HAP-1 (cell line): ENCODE measurements at places on chromosomes 1 and 21.

- no peak for DNase-seq
Observed at GRCh38 chr1:205880923-205881322, 31.0 kb upstream of the PM20D1 start.

DNA sequence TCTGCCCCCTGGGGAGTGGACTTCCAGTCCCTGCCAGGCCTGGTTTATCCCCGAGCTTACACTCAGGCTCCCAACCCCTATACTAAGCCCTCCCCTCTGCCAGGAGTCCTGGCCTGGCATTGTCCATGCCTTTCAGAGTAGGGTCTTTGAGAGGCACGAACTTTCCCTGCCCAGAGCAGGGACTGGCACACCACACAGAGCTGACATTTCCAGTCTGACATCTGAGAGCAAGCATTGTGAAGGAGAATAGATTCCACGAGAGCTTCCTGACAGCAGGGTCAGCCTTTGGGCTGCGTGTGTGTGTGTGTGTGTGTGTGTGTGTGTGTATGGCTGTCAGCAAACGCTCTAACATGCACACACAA is 59.5 kb upstream of the LAPTM5 start:
- DNase-seq, result no peak

DNA sequence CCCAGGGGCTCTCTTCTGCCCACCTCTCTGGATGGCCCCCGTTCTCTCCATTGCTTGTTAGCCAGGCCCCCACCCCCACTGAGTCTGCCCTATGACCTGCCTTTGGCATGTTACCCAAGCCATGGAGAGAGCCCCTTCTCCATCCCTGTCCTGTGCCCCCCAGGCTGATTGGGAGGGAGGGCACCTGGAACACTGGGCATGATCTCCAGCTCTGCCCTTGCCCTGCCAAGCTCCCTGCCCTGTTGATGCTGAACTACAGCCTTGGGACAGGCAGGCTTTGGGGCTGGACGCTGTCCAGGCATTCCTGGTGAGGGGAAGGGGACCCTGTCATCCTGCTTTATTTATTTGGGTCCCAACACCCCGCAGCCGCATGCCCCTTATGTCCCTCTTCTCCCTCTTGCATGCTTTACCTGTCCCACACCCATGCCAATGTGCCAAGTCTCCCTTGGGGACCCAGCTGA is 10.7 kb downstream of the TRIM46 start:
- no peak for DNase-seq

- no peak for DNase-seq
Observed at GRCh38 chr1:177952249-177952648, 17.6 kb downstream of the SEC16B start.

- no peak for DNase-seq
Observed at GRCh38 chr1:183029591-183030000, 6.4 kb downstream of the LAMC1 start.

- no peak for DNase-seq
Observed at GRCh38 chr21:41583274-41583790, 75.4 kb upstream of the TMPRSS2 start.

DNA sequence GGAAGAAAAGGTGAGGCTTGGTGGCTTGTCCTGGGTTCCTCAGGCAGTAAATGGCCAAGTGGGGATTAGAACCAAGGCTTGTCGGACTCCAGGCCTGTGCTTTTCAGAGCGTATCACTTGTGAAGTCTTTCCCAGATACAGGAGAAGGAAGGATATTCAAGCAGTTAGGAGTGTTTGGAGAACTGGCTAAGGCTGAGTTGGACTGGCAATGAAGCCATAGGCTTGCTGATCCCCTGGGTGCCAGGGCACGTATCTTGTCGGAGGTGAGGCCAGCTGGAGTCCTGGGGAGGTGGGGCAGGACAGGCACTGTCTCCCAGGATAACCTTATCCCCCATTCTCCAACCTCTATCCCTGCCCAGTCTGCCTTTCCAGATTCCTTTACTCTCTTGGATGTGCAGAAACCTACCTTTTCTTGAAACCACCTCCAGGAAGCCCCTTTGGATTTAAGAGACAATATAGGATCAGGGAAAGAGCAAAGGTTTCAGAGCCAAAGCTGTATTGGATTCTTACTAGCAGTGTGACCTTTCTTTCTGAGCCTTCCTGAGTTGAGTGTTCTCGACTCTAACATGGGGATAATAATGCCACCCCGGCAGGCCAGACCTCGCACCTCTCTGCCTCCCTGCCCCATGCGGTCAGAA is 18.2 kb downstream of the WNT4 start:
- DNase-seq, result no peak

GRCh38 chr1:24890887-24891286 is 39.2 kb downstream of the RUNX3 start:
- DNase-seq, result no peak

GRCh38 chr1:214665606-214666110 is 62.7 kb downstream of the CENPF start:
- no peak for DNase-seq

DNA sequence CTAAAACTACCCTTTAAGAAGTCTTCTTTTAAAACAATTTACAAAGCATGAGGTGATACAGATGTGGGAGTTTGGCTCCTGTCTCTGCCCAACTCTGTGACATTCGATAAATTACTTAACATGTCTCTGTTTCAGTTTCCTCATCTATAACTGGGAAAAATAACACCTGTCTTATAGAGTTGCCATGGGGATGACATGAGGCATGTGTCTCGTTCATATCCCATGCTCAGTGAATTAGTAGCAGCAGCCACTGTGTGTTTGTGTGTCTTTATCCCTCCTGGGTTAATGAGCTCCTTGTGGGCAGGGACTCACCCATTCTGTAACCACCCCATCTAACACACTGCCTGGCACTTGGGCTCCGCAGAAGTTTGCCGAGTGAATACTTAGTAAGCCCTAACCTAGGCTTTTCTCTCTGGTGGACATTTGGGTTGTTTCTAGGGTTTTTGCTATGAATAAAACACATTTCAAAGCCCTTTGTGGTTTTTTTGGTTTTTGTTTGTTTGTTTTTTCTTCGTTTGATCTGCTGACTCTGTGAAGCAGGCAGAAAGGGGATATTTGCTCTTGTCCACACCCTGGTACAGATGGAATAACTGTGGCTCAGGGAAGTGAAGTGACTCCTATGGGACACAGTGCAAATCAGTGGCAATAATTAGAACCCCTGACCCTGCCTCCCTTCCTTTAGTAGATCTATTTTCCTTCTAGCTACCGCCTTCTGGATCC is 797 bp upstream of the KCNJ9 start:
- no peak for DNase-seq

- no peak for DNase-seq
Observed at GRCh38 chr1:196623079-196623478, 14.8 kb upstream of the KCNT2 start.

DNA sequence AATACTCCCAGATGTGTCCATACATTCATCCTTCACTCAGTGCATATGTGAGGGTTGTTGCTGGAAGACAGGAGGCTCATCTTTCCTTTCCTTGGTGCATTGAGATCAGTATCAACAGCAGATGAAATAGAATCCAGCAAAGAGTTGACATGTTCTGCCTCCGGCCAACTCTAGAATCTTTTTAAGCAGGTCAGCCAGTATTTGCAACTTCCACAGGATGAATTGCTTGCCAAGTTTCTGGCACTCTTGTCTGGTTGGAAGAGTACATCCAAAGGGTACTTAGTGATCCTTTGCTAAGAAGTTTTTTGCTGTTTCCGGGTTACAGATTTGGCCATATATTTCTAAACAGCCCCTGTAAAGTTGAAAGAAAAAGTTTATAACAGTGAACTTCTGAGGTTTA is 21.1 kb downstream of the SYNC start:
- DNase-seq, result no peak

DNA sequence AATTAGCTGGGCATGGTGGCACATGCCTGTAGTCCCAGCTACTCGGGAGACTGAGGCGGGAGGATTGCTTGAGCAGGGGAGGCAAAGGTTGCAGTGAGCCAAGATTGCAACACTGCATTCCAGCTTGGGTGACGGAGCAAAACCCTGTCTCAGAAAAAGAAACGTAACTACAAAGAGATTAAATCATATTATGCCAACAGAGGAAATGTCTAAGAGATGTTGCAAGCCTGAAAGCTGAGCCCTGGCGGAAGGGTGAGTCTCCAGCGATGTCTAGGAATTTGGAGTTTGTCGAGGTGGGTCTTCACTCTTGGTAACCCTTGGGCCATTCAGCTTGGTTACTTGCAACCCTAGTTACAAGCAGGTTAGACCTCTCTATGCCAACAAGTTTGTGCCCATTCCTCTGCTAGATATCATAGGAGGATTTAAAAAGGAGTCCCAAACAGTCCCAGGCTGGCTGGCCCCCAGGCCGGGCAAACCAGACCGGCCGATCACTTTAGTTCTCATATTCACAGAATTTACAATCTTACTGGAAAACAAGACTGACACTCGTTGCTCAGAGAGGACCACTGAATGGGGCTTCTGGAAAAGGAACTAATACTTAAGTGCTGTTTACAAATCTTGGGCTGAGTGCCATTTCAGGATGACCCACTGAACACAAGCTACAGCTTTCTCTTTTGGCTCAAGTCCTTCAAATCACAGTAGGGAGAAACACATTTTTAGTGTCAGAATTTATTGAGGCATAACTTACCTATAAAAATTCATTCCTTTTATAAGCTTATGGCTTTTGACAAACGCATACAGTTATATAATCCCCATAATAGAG is 27.1 kb downstream of the SLC30A1 start:
- DNase-seq, result no peak

- DNase-seq, result no peak
Observed at GRCh38 chr1:201080135-201080534, 32.1 kb downstream of the CACNA1S start.

DNA sequence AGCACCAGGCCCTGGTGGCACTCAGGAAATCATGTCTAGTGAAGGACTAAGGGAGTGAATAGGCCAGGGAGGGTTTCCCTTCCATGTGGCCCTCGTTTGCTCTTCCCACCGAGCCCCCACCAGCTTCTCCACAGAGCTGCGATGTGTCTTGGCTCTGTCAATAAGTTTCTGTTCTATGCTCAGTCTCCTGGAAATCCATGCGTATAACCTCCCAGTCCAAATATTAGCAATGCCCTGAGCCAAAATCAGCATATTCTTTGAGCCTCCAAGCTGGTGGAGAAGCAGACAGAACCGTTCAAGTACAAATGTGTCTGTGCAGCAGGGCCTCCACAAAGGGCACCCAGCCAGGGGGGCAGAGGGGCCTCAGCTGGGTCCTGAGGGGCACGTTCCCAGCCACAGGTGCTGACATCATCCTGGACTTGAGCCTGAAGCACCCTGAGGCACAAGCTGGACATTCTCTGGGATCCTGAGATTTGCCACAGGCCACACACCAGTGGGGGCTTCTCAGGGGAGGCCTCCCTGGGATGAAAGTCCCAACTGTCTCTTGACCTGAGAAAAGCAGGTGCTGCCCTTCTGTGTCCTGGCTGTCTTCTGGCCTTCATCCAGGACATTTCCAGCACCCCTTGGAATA is 350.5 kb upstream of the VAMP3 start:
- peak; percentile 2 for DNase-seq

- DNase-seq, result no peak
Observed at GRCh38 chr1:117605164-117605773, 579 bp upstream of the TENT5C start.

DNA sequence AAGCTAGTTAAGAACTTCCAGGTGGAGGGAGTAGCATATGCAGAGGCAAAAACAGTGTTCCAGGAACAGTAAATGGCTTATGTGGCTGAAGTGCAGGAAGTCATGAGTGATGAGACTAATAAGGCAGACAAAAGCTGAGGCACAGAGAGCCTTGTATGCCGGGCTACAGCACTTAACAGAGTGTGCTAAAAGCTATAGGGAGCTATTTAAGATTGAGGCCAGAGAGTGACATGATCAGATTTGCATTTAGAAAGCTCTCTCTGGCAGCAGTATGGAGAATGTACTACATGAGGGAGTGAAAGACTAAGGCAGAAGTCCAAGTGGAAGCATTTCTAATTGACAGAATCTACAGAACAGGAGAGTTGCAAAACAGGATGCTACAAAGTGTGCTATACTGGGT is 38.6 kb downstream of the WASF2 start:
- no peak for DNase-seq

DNA sequence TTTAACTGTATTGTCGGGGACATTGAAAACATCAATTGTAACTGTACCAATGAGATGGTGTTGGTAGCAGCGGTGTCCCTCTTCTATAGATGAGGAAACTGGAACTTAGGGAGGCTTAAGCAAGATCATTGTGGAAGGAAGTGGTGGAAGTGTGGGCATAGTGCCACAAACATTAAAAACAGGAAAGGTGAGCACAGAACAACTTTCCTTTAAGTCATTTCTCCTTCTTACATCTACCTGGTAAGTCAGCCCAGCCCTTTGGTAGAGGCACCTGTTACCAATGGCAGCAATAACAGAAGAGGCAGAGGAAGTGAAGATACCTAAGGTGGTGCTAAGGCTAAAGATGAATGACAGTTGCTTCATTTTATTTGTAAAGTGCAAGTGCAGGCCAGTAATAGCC is 12.0 kb upstream of the CTSS start:
- no peak for DNase-seq
